ENCODE measurements at places on chromosomes 4 and X.

DNA sequence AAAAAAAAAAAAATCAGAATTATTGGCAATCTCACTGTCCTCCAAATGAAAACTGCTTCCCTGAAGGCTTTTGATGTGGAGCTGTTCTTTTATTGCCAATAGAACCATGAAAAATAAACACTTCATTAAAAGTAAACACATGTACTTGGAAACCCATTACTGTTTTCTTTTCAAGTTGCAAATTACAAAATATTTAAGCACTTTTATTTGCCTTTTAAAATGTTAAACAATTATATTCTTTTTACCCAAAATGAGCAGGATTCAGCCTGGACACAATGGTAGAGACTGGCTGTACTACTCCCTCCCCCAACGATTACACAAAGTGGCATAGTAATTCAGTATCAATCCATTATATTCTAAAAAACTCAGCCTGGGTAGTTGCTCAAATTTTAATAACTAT is 60.9 kb downstream of the SH2D1A start:
- no peak for DNase-seq

DNA sequence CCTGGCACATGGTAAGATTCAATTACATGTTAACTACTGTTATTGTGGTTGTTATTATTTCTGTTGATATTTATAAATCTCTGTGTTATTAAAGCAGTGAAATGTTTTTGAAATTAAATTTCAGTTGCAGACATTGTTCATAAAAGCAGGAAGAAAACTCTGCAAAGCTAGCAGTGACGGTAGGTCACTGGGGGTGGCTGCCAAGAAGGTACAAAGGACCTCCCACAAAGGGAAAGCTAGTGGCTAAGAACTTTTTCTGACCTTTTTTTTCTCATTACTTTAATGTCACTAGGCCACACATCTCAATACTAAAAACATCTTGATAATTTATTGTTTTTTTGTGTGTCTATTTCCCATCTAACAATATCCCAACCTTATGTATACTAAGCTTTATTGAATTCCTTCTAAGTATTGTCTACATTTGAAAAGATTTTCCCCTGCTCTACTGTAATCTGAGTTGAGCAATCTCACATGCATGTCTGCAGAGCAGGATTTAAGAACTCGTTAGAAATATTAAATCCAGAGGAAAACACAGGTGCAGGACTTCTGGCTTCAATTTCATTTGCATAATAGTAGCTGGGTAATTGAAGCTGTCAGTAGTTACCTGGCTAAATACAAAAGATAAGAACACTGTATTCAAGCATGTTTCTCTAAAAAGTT is 197.3 kb downstream of the CFAP299 start:
- DNase-seq = no peak

- DNase-seq = no peak
Measured at GRCh38 chr4:156497486-156497885, 474.1 kb downstream of the PDGFC start.

- no peak for DNase-seq
Measured at GRCh38 chr4:153485359-153485758, 19.2 kb downstream of the TMEM131L start.

DNA sequence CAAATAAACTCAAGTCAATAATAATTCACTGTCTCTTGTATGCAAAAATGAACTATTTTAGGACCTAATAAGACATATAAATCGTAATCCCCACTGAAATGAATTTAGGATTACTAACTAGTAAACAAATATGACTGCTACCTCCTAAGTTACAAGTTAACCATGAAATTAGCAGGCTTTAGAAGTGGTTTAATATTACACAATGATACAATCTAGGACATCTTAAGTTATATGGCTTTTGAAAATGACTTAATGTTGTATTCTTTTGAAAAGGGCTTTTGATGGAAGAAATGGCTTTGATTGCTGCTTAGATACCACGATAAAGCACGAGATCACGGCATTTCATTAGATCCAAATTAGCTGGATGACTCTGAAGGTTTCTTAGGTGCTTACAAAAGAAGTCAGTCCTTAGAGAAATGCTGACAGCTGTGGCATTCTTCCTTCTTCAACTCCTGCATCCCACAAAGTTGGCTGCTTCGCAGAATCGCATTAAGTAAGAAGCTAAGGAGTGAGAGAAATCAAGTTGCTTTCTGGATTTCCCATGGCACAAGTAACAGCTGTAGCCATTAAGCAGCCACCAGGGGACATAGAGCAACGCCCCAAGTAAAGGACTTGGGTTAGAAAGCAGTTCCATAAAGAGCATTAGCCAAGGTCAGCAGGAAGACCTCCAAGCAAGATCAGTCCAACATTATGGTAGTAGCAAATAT is 6.9 kb downstream of the SLC10A7 start:
- DNase-seq = no peak

- DNase-seq = no peak
Measured at GRCh38 chr4:85165808-85166207, 199.3 kb upstream of the WDFY3 start.

GRCh38 chr4:2835978-2836377 is 7.7 kb upstream of the ADD1 start:
- no peak for DNase-seq

DNA sequence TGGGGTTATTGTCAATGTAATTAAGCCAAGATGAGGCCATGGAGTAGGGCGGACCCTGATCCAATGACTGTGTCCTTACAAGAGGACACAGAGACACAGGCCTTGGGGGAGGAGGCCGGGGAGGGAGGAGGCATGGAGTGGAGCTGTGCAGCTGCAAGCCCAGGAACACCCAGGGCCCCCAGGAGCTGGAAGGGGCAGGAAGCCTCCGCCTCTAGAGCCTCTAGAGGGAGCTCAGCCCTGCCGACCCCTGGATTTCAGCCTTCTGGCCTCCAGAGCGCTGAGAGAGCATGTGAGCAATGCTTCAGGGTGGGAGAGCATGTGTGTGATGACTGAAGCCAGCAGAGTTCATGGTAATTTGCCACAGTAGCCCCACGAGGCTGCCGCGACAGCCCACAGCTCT is 234.6 kb downstream of the AFAP1 start:
- no peak for DNase-seq

GRCh38 chrX:27860337-27860736 is 52.5 kb downstream of the MAGEB10 start:
- no peak for DNase-seq

GRCh38 chrX:4978613-4979012 is 1250.1 kb downstream of the NLGN4X start:
- no peak for DNase-seq

DNA sequence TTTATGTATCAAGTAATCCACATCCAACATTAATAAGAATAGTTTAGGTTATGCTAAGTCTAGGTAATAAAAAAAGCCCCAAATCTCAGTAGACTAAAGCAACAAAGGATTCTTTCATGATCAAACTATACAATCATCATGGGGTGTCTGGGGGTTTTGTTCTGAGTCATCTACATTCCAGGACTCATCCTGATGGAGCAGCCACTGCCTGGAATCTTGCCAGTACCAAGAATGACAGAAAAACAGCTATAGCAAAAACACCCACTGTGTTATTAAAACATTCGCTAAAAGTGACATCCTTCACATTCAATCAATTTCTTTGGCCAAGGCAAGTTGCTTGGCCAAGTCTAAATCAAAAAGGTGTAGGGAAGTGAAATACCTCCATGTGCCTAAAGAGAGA is 3.9 kb upstream of the ARHGEF38 start:
- DNase-seq = no peak

GRCh38 chr4:76439491-76439890 is 4.5 kb downstream of the SHROOM3 start:
- DNase-seq = no peak

DNA sequence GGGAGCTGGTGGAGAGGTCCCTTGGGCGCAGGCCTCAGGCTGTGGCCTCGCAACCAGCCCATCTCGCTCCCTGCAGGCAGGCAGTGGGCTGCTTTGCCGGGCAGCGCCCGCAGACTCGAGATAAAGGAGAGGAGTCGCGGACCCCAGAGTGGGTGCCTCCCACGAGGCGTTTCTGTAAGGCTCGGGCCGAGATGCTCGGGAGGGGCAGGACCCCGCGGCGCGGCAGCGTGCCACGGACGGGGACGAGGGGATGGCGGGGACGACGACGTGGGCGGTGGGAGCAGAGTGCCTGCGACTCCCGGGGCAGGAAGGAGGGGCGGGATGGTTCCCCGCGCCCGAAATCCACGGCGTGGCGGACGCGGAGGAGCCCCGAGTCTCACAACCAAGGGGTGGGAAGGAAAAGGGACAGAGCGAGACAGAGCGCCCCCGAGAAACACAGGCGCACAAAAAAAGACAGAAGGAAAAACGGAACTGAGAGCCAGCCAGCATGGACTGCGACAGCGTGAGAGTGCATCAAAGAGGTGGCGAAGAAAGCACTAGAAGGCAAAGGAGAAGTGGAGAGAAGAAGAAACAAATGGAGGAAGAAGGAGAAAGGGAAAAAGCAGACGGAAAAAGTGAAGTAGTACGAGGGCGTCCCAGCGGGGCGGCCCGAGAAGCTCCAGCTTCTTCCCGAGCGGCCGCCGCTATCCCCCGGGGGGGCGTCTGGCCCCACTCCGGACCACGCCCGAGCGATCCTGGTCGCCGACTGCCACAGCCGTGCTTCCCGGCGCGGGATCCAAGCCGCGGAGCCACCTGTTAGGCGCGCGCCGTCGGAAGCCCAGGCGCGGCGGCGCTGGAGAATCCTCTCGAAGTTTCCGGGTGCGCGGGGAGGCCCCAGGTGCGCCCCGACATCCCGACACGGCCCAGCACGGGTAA is 1.5 kb downstream of the BEND4 start:
- no peak for DNase-seq

DNA sequence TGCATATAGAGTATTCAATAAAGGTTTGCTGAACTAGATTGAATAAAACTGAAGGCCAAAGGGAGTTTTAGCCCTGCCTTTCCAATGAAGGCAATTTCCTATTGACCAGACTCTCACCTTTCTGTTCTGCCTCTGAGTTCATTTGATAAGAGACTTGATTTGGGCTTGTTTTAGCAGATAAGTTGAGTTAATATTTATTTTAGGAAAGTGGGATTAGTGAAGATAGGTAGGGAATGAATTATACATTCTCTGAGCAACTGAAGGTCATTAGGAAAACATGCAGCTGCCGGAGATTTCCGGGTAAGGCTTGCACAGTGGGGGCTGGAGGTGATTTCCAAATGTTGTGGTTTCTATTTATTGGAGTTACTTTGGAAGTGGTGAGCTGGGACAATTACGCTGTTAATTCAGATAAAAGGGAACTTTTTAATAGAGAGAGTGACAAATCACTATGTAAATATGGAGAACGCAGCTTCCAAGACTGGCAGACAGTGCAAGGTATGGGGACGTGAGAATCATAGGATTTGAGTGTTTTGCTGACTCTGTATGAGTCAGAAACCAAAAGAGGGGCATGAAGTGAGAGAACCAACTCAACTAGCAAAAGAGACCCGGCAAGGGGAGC is 553.6 kb upstream of the BOD1L1 start:
- no peak for DNase-seq

DNA sequence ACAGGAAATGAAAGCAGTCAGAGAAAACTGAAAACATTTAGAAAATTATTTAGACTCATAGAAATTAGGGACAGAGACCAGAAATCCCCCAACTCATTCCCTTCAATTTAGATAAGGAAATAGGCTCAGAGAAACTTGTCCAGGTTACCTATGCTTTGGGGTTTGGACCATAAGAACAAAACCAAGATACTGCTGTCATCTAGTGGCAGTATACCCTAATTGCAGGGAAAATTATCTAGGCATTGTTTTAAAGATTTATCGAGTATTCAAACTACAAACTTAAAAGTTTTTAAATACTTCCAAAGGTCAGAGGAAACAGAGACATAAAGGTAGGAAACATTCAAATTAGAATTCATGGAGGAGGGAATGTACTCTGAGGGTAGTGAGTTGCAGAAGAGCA is 67.0 kb upstream of the KLHL13 start:
- DNase-seq = no peak

GRCh38 chrX:132033166-132033565 is 10.1 kb downstream of the STK26 start:
- DNase-seq = no peak

- DNase-seq = no peak
Measured at GRCh38 chr4:112889619-112890527, 159.6 kb upstream of the ANK2 start.

DNA sequence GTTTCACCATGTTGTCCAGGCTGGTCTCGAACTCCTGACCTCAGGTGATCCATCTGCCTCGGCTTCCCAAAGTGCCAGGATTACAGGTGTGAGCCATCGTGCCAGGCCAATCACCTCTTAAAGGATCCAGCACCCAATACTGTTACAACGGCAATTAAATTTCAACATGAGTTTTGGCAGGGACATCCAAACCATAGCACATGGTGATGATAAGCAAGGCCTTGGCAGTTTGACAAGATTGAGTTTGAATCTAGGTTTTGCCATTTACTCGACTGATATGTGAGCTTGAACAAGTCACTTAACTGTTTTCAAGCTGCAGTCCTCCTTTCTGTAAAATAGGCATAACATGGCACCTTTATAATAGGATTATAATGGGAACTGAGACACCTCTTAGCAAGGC is 84.1 kb downstream of the GPR82 start:
- no peak for DNase-seq

DNA sequence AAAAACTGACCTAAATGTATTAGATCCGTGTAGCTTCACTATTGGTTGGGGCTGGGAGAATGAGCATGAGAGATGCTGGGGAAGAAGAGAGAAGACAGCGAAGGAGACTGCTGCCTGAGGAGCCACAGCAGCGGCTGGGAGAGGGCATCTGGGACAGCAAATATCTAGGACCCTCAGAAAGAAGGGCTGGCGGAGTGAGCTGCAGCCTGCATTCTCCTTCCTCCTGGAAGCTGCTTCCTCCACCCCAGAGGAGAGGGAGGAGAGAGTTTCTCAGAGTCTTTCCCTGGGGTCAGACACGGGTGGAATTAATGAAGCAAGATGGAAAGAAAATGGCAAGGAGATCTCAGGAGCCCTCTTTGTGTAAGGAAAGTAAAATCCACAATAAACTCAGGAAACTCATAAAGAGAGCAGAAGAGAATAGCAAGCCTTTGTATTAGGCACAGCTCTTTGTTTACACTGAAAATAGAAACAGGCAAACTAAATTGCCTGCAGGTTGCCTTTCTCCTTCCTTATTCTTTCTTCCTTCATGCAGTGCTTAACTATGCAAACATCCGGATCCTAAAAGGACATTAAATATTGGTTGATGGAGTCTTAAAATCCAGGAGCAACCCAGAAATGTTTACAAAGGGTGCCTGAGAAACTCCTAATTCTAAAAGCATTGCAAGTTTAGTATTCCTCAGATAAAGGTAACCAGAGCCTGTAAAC is 130.3 kb upstream of the GALNT7 start:
- no peak for DNase-seq

- no peak for DNase-seq
Measured at GRCh38 chrX:144946666-144947065, 300.6 kb upstream of the SPANXN1 start.

DNA sequence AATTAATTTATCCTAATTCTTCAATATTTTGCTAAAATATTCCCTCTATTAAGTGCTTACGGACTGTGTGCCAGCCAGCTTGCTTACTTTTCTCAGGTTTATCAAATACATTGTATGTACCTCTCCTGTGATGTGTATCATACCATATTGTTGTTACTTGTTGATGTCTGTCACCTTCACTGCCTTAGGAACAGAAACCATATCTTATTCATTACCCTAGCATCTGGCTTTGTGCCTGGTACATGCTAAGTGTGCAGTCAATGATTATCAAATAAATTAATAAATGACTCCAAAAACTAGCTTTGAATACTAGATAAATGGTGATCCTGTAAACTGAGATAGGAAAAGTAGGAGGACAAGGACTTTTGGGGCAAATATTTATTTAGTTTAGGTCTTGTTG is 6.9 kb downstream of the CLCN3 start:
- no peak for DNase-seq
